ENCODE measurements at places on chromosomes 6 and 20.

GRCh38 chr20:52783769-52784168 is 188.4 kb upstream of the TSHZ2 start:
- no peak for DNase-seq

- DNase-seq: no peak
Measured at GRCh38 chr6:19181211-19181610, 656.0 kb upstream of the ID4 start.

DNA sequence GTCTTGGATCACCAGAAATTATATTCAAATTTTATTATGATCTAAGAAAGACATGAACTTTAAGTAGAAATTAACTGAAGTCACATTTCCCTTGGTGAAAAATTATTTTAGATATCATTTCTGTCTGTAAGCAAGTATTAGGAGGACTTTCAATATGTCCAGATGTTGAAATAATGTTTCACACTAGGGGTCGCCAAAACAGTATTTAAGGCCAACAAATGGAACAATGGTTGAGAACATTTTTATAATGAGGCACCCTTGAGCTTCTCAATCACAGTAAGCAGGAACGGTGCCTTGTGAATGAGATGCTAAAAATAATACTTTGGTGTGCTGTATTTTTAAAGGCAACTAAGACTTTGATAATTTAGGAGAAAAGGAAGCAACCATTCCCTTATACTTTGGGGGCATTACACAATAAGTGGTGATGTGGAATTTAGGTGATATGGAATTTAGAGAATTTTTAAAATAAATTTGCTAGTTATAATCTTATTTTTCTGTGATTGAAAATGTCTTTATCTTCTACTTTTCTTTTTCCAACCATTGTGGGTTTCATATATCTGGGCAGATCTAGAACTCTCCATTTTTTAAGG is 9.6 kb upstream of the SF3B5 start:
- DNase-seq: peak; percentile 78

- no peak for DNase-seq
Measured at GRCh38 chr6:139378882-139379341, 4.5 kb upstream of the CITED2 start.

- no peak for DNase-seq
Measured at GRCh38 chr6:165587206-165587605, 75.8 kb downstream of the PDE10A start.

DNA sequence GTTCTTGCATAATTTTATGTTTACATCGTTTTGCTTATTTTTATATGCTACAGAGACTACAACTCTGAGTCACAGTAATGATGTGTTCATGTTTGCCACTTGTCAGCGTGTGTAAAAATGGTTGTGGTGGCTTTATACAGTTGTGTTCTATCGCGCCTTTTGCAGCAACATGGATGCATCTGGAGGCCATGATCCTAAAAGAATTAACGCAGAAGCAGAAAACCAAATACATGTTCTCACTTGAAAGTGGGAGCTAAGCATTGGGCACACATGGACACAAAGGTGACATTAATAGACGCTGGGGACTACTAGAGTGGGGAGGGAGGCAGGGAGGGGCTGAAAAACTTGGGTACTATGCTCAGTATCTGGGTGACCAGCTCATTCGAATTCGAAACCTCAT is 996 bp upstream of the SEC23B start:
- DNase-seq: no peak

DNA sequence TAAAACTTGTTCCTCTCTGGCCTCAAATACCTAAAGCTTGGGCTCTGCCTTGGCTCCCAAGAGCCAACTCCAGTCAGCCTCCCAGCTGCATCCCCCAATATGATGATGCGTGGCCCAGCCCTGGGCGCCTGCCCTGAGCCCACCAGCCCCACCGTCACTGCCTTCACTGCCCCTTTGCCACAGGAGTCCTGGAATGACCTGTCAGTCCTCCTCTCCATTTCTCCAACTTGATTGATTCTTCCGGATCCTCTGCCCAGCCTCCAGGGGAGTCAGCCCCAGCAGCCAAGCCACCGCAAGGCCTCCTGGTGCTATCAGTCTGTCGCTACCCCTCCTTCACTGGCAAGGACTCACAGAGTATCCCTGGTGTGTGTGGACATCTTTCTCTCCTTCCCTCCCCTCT is 96.7 kb upstream of the PMEPA1 start:
- no peak for DNase-seq

- DNase-seq: no peak
Measured at GRCh38 chr6:36638579-36638978, 39.9 kb upstream of the CDKN1A start.
